ENCODE measurements at places on chromosomes 1 and 21.

DNA sequence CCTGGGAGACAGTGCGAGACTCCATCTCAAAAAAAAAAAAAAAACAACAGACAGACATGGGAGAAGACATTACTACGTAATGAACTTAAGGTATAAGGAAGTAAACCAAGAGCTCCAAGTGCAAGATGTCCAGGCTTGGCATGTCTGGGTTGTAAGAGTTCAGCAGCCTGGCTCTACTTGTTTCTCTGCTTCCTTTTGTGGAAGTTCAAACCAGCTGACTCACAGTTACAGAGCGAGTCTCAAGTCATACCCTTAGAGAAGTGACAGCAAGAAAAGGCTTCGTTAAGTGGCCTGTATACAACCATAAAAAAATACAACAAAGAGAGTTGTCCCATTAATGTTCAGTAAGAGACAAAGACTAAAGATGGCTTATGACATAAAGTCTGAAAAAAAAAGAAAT lies 1.3 kb downstream of the RIT1 start:
- DNase-seq: peak; percentile 15

DNA sequence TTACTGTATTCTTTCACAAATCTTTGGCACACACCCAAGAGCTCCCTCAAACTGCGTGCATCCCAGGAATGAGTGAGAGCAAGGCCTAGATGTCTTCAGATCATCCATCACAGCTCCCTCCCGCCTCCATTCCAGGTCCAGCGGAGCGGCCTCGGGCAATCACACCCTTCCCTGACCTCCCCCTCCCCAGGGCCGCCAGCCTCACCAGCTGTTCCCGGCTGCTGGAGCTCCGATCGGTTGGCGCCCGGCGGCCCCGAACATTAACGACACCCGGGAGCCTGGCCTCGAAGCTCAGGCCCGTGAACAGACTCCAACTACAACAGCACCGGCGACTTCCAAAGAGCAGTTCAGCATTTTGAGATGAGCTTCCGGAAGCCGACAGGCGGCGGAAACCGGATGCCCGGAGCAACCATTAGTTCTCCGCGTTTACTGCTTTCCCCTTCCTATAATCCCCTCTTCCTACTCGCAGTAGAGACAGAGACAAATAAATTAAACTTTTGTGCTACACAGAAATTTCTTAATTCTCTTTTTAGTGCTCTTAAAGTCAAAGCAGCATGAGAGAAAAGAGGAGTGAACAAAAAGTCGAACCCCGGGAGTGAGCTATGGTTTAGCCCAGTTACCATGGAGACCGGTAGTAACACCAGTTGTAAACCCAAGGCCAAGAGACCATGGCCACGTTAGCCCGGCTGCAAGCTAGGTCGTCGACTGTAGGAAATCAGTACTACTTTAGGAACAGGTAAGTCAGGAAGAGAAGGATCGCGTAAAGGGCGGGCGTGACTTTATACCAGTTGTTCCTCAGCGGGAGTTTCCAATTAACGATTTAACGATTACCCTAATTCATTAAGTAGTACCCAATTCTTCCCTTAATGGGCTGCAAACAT lies at the start of the genes GPATCH2 and SPATA17:
Gene GPATCH2 (minus strand): TSS at position 380 of the 881 bp plus-strand sequence. CDS start 119 bp downstream, at position 261.
Gene SPATA17 (plus strand): TSS at position 634 of the 881 bp plus-strand sequence. CDS start 35 bp downstream, at position 669.
- DNase-seq: peak; percentile 78

- no peak for DNase-seq
Observed at GRCh38 chr1:84406346-84406861, 8.1 kb downstream of the DNASE2B start.

- no peak for DNase-seq
Observed at GRCh38 chr1:53048960-53049573, 12.9 kb upstream of the PODN start.

- DNase-seq: no peak
Observed at GRCh38 chr1:186617926-186618325, 62.3 kb downstream of the PTGS2 start.

- DNase-seq: no peak
Observed at GRCh38 chr1:86826856-86827255, 87.1 kb downstream of the SELENOF start.

DNA sequence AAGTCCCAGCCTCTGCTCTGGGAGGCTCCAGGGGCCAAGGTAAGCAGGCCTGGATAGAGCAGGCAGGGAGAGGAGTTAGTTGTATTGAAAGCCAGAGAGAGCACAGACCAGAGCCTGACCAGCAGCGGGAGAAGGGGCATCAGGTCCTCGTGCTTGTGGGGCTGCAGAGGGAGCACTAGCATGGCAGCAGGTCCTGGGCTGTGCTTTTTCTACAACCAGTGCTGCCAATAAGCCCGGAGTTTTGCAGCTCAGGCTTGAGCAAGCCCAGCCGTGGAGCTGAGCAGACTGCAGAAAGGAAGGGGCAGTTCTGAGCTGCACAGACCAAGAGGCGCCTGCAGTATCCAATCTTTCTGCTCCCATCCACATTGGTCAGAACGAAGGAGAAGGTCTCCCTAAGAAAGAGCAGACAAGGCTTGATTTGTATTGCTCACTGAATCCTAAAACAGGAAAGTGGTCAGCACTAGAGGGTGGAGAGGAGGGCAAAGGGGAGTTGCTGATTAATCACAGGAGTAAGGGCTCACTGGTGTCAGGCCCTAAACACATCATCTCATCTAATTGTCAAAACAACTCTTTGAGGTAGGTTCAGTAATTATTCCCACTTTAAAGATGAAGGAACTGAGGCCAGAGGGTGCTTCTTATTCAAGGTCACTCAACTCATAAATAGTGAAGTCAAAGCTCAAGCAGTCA lies 2.7 kb downstream of the DENND2D start:
- DNase-seq: peak; percentile 84

DNA sequence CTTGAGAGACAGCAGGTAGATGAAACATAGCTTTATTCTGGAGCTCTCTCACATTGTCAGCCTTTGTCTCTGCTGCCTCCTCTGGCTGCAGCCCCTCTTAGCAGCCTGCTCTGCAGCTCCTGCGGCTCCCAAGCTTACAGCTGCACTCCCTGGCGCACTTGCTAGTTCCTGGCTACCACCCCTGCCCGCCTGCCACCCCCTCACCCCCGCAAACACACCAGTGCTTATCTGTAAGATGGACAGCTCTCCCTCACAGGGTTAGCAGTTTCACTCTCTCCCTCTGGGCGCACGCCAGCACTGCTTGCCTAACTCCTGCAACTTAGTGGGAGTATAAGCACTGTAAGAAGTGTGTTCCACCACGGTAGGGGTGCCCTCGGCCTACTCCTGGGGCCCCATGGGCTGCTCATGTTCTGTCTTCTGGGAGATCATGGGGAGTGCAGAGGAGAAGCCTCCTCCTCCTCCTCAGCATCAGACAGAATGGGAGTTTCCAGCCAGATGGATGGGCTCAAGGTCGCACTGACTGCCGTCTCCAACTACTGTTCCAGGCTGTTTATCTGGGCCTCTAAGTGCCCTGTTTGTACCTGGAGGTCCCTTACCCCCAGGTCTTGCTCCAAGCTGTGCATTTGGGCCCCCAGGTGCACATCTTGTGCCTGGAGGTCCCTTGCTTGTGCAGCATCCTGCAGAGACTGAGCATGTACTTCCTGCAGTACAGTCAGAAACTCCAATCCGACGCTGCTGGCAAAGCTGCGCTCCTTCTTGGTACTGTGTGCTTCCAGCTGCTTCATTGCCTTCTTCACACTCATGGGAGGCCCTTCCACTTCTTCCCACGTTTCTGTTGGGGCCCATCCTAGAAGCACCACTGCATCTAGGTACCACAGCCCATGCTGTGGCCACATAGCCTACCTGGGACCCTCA lies 1388.1 kb downstream of the AMY1C start:
- DNase-seq: no peak

- no peak for DNase-seq
Observed at GRCh38 chr21:27799861-27800260, 833.0 kb upstream of the ADAMTS5 start.

- DNase-seq: no peak
Observed at GRCh38 chr1:27931759-27932158, 3.0 kb upstream of the SMPDL3B start.

DNA sequence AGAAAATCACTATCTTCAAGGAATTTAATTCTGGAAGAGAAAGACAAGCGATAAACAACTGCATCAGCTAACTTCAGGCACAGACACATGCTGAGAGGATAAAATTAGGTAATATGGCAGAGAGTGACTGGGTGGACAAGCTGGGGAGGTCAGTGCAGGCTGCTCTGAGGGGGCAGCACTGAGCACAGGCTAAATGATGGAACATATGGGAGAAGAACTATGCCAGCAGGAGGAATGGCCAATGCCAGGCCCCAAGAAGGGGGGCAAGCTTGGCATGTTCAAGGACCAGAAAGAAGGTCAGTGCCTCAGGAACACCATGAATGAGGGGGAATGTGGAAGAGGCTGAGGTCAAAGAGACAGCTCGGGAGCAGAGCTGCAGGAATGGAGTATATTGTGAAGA lies 190.7 kb upstream of the MAP1LC3C start:
- DNase-seq: no peak

- peak; percentile 47 for DNase-seq
Observed at GRCh38 chr1:100443811-100444571, 91.7 kb downstream of the CDC14A start.
